ENCODE measurements at places on chromosomes 5 and 9. TPM values are rescaled to one million over a fixed set of nuclear protein-coding genes. Genes with fewer than 3 reads are reported as not detected.

The TBC1D9B gene
- total RNA-seq: 117 TPM

The NDFIP1 gene
- 57.8 TPM for total RNA-seq

The EQTN gene
- total RNA-seq: 0.45 TPM

The SLC46A2 gene
- not detected for total RNA-seq

All from left colon (tissue), 2 donors.